ENCODE measurements at places on chromosomes 16 and 17.
A peak's percentile ranks its signal among the peaks of the same experiment; 100 is the strongest.

GRCh38 chr16:14013571-14014283 lies 57.4 kb upstream of the MRTFB start:
- DNase-seq = peak; percentile 91

DNA sequence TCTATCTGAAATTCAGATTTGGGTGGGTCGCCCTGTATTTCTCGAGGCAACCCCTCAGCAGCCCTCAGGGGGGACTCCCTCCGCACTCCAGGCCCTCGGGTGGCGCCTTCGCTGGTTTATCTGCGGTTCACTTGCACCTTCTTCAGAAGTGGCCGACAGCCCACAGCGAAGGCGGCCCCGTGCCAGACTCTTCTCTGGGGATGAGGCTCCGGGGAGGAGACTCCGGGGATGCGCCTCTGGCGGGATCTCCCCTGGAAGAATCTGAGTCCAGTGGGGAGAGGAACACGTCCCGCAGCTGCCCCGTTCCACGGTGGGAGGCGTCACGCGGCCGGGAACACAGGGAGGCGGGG lies 63.9 kb upstream of the DNAJA2 start:
- no peak for DNase-seq

- DNase-seq = no peak
Observed at GRCh38 chr17:21191698-21192097, 22.3 kb downstream of the TMEM11 start.

GRCh38 chr16:56862776-56863175 lies 2.2 kb upstream of the SLC12A3 start:
- no peak for DNase-seq

GRCh38 chr17:31412511-31412910 lies 21.0 kb downstream of the RAB11FIP4 start:
- no peak for DNase-seq

- no peak for DNase-seq
Observed at GRCh38 chr17:10050597-10051101, 145.6 kb upstream of the RCVRN start.

GRCh38 chr16:22677024-22677830 lies 136.7 kb upstream of the HS3ST2 start:
- no peak for DNase-seq

DNA sequence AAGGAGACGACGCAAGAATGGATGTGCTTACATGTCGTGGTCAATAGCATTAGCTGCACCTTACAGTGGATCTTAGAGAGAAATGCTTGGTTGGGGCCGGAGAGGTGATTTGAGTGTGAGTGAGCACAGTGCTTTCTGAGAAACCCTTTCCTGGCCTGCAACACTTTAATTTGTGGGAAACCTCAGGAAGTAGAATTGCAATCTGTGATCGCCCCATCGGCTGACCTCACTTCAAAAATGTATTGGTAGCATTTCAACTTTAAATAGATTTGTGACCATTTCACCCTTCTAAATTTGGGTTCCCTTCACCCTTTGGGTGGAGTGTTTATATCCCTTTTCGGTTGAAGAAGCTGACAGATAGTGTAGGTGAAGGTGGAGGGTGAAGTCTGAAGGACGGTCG lies 13.2 kb downstream of the PRKCB start:
- DNase-seq = no peak
